Amniotic epithelial cell (primary cell): ENCODE measurements at places on chromosomes 13 and 19.

GRCh38 chr19:46155237-46155636 lies 7.2 kb downstream of the IGFL2 start:
- no peak for DNase-seq

GRCh38 chr19:7348587-7349230 lies at the start of gene ARHGEF18:
ARHGEF18 (plus strand) TSS chr19:7348937; CDS start chr19:7362891, 13,954 bp downstream.
- DNase-seq, result no peak

DNA sequence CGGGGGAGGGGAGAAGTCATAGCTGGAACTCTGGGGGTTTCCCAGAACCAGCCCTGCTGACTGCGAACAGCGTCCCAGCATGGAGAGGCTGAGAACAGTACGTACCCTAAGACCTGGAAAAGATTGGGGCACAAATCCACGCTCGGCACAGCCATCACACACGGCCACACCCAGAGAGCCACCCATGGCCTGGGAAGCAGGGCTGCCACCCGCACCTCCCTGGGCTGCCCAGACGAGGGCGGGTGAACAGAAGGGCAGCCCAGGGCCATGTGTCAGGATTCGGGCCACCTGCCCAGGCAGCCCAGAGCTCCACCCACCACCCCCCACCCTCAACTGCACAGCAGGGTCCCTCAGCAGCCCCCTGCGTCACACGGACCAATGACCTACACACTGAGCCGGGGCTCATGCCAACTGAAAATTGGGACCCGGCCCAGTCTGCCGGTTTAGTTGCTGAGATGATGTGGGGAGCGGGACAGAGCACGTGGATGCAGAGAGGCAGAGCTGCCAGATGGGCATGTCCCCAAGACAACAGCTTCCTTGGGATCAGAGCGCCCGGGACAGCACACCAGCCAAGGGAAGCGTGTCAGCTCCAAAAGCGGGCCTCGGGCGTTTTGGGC lies 8.5 kb downstream of the UBXN6 start:
- DNase-seq, result no peak

DNA sequence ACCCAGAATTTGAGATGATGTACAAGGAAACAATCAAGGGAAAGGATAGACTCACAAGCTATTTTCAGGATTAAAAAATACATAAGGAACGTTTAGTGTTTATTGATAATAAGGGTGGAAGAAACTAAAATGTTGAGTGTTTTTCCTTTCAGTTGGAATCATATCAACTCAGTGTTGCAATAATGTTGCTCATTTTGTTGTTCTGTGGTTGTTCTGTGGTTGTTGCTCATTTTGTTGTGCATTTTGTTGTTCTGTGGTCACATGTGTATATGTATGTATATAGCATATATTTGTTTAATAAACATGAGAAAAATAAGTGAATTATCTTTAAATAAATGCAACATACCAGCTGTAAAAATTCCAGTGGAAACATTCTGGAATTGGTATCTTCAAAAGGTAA lies 262.4 kb upstream of the SPRY2 start:
- DNase-seq, result peak; percentile 5

DNA sequence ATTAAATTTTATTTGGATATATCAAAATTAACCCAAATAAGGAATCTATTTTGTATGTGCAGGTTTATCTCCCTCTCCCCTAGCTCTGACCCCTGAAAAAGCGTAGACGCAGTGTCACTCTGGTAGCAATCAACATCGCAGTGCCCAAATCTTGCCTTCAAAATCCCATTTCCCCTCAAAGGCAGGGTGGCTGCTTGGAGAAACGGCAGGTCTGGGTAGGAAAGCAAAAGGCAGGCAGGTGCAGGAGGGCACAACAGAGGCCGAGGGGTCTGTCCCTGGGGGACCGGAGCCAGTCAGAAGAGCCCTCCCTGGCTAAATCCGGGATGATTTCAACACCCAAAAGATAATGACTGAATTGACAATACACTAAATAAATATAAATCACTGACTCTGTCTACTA lies 41.9 kb downstream of the NAXD start:
- no peak for DNase-seq

GRCh38 chr19:23596872-23597271 lies 90.1 kb downstream of the ZNF675 start:
- no peak for DNase-seq

GRCh38 chr19:55930996-55931515 lies 1.1 kb downstream of the NLRP13 start:
- no peak for DNase-seq

DNA sequence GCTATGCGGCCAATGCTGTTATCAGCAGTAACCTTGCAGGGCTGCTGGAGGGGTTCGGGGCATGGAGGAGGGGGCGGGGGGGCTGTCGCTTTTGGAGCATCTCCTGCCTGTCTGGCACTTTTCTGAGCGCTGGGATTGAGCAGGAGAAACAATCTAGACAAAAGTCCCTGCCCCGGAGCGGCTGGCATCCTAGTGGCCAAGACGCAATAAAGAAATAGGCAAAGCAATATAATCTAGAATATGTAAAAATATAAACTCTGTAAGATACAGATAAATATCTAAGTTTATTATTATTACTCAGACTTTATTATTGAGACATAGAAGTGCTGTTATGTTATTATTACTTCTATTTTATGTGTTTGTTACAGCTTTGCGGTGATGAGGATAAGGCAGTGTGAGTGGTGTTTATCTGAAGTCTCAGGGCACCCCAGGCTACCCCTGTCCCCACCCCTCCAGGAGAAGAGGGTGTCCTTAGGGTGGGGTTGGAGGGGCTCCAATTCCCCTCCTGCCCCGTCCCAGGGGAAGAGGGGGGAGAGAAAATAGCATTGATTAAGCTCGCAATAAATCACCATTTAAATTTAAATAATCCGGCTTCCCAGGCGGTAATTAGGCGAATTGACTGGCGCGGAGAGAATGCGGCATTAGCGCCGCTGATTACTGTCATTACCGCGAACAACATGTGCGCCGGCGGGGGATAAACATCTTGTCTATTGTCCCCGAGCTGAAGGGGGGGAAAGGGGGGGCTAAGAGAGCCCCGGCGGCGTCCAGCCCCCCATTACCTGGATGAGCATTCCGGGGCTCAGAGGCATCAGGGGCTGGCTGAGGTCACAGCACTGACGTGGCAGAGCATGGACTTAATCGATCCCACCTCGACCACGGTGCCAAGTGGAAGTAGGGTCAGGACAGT lies 3.2 kb downstream of the NPAS1 start:
- no peak for DNase-seq

DNA sequence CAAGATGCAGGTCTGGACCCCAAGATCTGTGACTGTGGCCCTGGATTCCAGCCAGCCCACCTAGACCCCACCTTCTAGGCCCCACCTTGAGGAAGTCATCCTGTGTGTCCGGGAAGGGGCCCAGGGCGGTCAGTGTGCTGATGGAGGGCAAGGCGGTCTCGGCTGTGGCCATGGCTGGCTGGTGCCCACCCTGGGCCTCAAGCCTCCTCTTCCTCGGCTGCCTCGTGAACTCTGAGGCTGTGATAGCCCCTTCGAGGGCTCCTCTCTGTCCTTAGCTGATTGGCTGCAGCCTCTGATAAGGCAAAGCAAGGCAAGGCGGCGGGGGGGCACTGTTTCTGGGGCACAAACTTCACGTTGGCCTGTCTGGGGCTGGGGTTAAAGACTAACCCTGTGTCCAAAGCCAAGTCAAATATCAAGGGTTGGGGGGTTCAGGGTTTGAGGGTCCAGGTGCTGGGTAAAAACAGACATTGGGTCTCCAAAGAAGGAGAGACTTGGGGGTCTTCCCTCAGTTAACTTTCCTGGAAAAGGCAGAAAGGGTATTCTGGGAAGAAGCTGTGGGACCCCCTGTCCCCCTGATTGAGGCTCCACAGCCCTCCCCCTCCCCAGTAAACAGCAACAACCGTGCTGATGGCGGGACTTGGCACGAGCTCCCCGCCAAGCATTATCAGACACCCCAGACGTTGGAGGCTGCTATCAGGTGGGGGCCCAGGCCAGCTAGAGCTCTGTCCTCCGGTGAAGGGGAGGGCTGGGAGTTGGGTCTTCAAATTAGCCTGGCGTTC lies at the start of gene KLF1:
Gene KLF1, minus strand, starts transcription at position 233 of the 779 bp plus-strand sequence. Its CDS starts 61 bp downstream, at position 172.
- DNase-seq, result no peak

DNA sequence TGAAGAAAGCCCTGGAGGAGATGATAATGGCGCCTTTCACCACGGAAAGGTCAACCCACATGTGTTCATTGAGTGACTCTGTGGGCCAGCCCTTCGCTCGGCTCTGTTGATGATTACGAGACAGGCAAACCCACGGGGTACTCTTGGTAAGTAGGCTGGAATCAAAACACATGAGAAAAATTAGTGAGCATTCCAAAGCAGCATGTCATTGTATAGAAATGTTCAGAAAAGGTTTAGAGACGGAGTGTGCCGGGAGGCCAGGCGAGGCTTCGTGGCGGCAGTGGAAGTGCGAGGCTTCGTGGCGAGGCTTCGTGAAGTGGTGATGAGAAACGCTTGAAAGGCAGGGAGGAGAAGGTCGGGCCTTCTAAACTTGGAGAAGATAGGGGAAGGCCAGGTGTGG lies 144.3 kb downstream of the ZNF536 start:
- DNase-seq, result no peak

DNA sequence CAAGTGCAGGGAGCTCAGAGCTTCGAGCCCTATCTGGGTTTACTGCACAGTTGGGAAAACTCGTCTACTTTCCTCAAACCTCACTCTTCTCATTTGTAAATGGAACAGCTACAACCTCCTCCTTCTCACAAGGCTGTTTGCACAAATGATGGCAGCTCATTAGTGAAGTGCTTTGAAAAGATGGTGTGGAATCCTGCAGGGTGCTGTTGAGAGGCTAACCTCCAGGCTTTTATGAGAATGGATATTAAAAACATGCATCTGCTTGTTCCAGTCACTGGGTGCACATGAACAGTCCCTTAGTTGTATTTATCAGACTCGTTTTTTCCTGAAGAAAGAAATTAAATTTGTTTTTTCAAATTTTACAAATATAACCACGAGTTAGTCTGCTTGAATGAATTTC lies 36.6 kb downstream of the PCDH8 start:
- no peak for DNase-seq

GRCh38 chr19:13611596-13611995 lies 105.3 kb upstream of the CACNA1A start:
- DNase-seq, result no peak
